ENCODE measurements at places on chromosomes 4 and X.

DNA sequence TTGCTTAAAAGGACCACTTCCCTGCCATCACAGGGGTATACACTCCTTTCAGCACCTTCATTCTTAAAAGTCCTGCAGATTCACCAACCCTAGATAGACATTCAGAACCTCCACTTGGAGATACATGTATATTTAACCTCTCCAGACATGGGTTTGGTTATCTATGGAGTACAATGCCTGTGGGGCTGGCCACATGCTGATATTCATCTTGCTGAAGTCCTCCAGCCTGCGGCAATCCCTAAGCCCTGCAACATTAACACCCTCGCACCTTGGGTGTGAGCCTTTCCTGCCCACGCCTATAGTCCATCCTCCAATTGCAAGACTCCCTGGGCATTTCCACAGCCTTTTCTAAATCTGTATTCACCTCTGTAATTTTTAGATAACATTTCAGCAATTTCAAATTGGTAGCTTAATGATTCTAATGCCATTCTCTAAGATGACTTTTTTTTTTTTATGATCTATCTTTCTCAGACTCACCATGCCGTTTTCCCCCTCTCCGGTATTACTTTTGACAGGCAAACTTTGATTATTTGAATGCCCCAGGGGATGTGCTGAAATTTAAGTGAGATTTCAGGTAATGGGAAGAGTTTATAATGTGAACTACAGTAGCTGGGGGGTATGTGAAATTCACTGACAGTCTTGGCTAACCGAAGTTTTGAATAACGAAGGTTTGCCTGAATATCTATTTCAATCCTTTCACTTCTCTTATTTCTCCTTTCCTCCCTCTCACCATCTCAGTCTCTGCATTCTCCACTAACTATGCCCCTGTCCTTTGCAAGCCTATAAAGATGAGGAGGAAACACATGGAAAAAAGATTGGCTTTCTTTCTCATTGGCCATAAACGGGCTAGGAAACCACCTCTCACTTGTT is 24.1 kb downstream of the CCDC149 start:
- DNase-seq = no peak

GRCh38 chrX:100817340-100817739 is 2.9 kb upstream of the CSTF2 start:
- DNase-seq = no peak

GRCh38 chr4:180437601-180438000 is 1805.6 kb upstream of the TENM3 start:
- no peak for DNase-seq

GRCh38 chr4:95549246-95550114 is 707 bp upstream of the UNC5C start:
- peak; percentile 58 for DNase-seq
